Right renal cortex interstitium (tissue), 3 donors: ENCODE measurements at places on chromosomes 11 and 22. TPM values are rescaled to one million over a fixed set of nuclear protein-coding genes. Genes with fewer than 3 reads are reported as not detected.

The UPK3A gene
- polyA plus RNA-seq, result 1.3 TPM

The ANO9 gene
- 10.3 TPM for polyA plus RNA-seq

GRCh38 chr11:120210626-120211521, at the start of gene OAF:
Gene OAF (plus strand): TSS chr11:120211032. CDS start chr11:120211280, 248 bp downstream.
- peak; percentile 70 for DNase-seq

- DNase-seq, result no peak
These were observed 73.3 kb upstream of the CSNK2A3 start for GRCh38 chr11:11426226-11426952.

GRCh38 chr11:8747173-8747572, 64.6 kb downstream of the RPL27A start:
- DNase-seq, result no peak
